Ureter (tissue), 1 donor: ENCODE measurements at places on chromosomes 2 and 18. TPM values are rescaled to one million over a fixed set of nuclear protein-coding genes. Genes with fewer than 3 reads are reported as not detected.

- DNase-seq = no peak
Observed at GRCh38 chr2:150109912-150110311, 377.6 kb downstream of the RND3 start.

DNA sequence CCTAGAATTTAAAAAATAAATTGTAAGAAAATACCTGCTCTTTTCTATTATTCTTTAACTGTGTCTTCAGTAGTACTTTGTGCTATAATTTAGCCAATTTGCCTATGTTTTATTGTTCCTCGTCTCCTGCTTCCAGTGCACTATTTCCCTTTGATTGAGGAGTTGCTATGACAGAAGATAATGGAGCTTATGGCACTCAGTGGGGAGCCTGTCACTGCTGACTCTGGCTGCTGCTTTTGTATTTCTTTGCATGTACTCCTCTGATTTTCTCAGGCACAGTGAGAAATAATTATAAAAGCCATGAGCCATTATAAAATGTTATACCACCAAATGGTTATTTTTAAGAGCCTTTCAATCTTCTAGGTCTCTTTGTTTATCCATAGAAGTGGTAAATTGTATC is 1310.8 kb upstream of the SLC39A10 start:
- no peak for DNase-seq

- DNase-seq = no peak
Observed at GRCh38 chr18:42028247-42028832, 73.3 kb downstream of the PIK3C3 start.

CACNB4 gene
- 3.3 TPM for total RNA-seq

MARCO gene
- total RNA-seq = 4.8 TPM

GRCh38 chr2:219334076-219334475 is 1.5 kb upstream of the RESP18 start:
- no peak for DNase-seq

CDKL4 gene
- total RNA-seq = 0.44 TPM

DNA sequence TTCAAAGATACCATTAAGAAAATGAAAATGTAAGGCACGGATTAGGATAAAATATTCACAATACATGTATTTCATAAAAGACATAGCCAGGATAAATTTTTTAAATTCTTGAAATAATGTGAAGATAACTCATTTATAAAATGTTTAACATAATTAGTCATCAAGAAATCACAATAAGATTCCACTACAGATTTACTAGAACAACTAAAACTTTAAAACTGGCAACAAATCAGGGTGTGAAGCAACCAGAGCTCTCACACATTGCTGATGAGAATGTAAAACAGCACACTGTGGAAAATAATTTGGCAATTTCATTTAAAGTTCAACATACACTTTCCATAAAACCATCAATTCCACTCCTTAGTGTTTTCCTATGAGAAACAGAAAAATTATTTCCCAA is 89.6 kb upstream of the UBE2E3 start:
- no peak for DNase-seq

GRCh38 chr18:39773646-39774045 is 2181.4 kb upstream of the PIK3C3 start:
- DNase-seq = no peak

- no peak for DNase-seq
Observed at GRCh38 chr18:54626779-54627178, 35.7 kb downstream of the DYNAP start.

- no peak for DNase-seq
Observed at GRCh38 chr2:178072000-178072382, 586 bp downstream of the PDE11A start.

GRCh38 chr18:13545955-13546354 is 180.4 kb downstream of the FAM210A start:
- DNase-seq = no peak

GRCh38 chr2:163626639-163627109 is 109.1 kb downstream of the FIGN start:
- DNase-seq = no peak

GRCh38 chr2:173869244-173870229 is 95.6 kb downstream of the SP3 start:
- DNase-seq = no peak

GRCh38 chr2:129769185-129769991 is 210.1 kb upstream of the RAB6C start:
- DNase-seq = no peak

- no peak for DNase-seq
Observed at GRCh38 chr2:208872591-208872990, 466.0 kb downstream of the PTH2R start.

GRCh38 chr2:212052412-212053159 is 486.0 kb downstream of the ERBB4 start:
- no peak for DNase-seq

UGT1A5 gene
- 21.3 TPM for total RNA-seq

- no peak for DNase-seq
Observed at GRCh38 chr2:171894612-171894947, 536 bp upstream of the SLC25A12 start.

STEAP3 gene
- 40.7 TPM for total RNA-seq

AMER3 gene
- not detected for total RNA-seq

WDR43 gene
- 92.4 TPM for total RNA-seq

- DNase-seq = no peak
Observed at GRCh38 chr2:204187229-204188083, 250.9 kb downstream of the ICOS start.
